Fibroblast of pulmonary artery (primary cell): ENCODE measurements at places on chromosomes 16 and 17.

DNA sequence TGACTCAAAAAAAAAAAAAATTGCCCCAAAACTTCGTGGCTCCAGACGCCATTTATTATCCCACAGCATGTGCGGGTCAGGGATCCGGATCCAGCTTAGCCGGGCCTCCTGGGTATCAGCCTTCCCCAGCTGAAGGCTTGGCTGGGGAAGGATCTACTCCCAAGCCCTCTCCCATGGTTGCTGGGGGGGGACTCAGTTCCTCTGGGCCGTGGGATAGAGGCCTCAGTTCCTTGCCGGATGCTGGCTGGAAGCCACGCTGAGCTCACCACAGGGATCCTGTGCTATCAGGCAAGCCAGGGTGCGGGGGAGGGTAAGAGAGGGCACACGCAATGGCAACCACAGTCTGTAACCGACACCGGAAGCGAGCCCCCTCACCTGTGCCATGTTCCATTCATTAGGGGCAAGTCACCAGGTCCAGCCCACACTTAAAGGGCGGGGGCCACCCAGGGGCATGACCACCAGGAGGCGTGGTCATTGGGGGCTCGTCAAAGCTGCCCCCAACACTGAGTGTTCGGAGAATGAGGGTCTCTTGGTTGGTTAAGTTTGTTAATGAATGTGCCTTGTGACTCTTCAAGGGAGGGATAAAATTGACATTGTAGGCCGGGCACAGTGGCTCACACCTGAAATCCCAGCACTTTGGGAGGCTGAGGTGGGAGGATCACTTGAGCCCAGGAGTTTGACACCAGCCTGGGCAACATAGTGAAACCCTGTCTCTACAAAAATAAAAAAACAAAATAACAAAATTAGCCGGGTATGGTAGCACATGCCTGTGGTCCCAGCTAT lies 210.0 kb upstream of the GSE1 start:
- peak; percentile 84 for DNase-seq

GRCh38 chr16:51524555-51525373 lies 373.7 kb upstream of the SALL1 start:
- peak; percentile 49 for DNase-seq

- no peak for DNase-seq
These were observed 132.4 kb upstream of the GSE1 start for GRCh38 chr16:85480727-85481101.

DNA sequence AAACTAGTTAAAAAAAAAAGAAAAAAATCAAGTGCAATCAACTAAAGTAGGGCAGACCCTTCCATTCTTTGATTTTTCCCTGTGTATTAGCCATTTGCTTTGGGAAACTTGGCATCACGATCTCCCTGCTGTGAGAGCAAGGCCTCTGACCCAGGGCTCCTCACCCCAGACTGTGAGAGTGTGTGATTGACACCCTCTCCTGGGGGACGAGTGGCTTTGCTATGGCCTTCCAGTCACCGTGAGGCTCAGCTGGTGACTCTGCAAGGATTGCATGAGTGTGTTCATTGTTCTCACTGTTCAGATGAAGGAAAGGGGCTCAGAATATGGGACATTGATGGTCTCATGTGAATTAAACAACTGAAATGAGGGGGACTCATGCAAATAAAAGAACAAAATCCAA lies 69.0 kb upstream of the BCAR1 start:
- DNase-seq = no peak

- DNase-seq = no peak
These were observed 7.7 kb downstream of the NECAB2 start for GRCh38 chr16:83975590-83976260.

DNA sequence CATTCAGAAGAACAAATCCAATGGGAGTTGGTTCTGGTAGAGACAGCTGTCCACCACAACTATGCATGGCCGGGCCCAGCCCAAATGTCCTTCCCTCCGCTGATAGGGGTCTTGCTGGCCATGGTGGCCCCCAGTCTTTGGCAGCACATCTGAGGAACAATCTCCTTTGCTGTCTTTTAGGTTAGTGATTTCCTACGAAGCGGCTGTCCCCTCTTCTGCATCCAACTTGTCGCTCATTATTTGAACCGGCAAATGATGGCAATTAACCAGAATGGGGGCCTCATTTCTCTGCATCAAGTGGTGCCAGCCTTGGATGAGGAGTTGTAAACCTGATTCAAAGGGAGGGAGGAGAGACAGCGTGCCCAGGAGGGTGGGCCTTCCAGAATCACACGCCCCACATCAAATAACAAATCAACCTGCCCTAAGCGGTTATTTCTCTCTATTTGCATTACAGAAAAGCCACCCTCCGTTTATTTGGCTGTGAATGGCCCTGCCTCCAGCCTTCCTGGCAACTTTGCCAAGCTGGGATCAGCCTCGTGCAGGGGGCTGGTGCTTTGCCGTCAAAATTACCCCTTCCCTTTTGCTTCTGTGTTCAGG lies 156.5 kb downstream of the RGS9 start:
- no peak for DNase-seq
